ENCODE measurements at places on chromosomes 6 and 20.

DNA sequence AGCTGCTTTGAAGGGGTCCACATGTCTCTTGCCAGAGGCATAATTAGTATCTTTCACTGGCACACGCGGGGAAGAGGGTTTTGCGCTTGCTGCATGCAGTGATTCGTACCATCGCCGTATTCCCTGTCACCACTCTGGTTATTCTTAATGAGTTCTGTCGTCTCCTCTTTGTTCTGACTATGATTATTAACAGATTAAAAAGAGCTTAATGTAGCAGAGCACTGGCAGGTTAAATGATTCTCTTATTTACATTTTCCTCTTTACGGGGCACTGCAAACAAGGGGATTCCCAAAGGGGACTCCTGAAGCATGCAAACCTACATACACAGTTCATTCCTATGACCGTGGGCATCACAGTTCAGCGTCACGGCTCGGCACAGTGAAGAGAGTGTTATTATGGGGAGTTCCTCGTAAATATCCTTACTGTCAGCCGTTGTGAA lies 204.8 kb downstream of the DTNBP1 start:
- no peak for DNase-seq

- DNase-seq, result peak; percentile 26
These were observed 1.1 kb downstream of the AIG1 start for GRCh38 chr6:143061597-143062385.

GRCh38 chr6:35468980-35469750 lies 964 bp downstream of the RPL10A start:
- DNase-seq, result no peak

DNA sequence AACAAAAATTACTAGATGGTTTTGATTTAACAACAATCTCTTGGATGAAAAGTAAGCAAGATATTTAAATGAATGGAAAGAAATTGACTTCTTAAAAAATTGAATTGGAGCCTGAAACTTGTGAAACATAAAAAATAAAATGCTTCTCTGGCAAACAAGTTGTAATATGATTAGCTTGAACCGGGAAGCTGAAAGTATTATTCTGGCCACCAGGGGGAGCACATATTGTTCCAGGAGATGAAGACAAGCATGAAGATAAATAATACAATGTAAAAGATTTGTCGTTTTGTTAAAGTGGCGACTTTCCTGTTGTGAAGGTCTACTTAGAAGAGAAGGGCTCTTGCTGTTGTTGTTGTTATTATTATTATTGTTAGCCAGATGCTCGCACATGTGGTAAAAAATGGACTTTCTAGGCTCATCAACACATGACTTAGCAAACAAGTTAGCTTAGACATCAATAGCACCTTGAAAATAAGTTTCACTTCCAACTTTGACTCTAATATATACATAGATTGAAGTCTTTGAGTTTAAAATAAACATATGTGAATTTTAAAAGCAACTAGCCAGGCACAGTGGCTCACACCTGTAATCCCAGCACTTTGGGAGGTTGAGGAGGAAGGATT lies 14.2 kb downstream of the PAX1 start:
- DNase-seq, result peak; percentile 56

- DNase-seq, result no peak
These were observed 58.2 kb upstream of the VGLL2 start for GRCh38 chr6:117206944-117207687.

GRCh38 chr6:89368107-89368506 lies 15.6 kb upstream of the UBE2J1 start:
- peak; percentile 44 for DNase-seq

DNA sequence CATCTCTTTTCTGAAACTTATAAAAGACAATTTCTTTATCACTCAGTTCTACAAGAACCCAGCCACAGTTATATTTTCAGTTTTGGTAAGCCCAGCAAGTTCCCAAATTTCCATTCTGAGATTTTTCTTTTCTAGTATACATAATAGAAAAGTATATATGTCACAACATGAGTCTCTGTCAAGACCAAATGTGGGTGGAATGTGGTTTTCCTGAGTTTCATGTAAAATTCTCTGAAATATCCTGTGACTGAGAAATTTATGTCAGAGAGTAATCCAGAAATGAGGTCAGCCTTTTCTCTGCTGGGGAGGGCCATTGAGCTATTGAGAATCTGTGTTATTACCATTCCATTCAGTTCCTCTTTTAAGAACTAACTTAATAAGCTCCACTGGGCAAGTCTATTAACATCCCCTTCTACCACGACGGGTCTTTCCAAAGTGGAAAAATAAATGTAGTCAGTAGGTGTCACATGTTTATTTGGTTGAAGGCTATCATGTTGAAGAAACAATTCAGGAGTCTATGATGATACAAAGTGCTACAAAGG lies 100.7 kb upstream of the HMGN3 start:
- no peak for DNase-seq

DNA sequence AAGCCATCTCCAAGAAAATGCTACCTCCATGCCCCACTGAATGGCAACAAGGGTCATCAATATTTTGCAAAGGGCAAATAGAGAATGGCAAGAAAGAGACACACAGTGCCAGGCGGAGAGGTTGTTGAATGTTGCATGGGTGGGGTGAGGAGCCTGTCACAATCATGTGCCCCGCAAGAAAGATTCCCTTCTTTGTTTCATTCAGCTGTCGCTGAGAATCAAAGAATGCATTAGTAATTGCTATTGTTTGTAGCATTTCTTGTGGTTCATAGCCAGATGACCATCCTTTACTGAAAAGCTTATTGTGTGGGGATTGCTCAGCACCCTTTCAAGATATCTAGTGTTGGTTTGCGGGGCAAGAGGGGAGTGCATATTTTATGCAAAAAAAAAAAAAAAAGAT lies 166.5 kb upstream of the QKI start:
- no peak for DNase-seq

DNA sequence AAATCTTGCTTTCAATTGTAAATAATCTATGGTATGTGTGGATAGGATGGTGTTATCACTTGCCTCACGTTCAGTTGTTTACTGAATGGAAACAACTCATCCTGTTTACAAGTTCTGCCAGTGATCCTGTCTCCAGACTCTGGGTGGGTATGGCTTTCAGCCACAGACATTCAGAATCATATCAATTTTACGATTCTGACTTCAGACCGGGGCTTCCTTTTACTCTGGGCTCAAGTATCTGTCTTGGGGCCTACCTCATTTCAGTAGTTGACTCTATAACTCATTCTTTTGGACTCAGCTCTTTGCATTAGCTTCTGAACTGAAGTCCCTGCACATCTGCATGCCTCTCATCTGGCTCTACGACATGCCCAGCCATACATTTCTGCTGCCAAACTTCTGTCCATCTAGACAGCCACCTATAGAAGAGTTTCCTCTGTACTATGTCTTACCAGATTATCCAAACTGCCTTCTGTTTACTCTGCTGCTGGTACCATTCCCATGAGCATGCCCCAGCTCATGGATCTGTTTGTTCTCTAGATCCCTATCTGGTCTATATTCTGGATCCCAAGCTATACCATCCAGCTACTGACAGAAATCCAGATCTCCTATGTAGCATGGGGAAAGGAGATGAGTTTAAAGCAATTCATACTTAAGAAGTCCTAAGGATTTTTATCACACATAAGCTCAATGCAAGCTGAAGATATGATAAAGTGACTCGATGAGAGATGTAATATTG lies 34.3 kb downstream of the FYN start:
- DNase-seq, result no peak

- DNase-seq, result peak; percentile 52
These were observed 503 bp downstream of the PPDPF start for GRCh38 chr20:63520934-63521601.

GRCh38 chr6:49336514-49337131 lies 126.4 kb downstream of the MMUT start:
- no peak for DNase-seq

DNA sequence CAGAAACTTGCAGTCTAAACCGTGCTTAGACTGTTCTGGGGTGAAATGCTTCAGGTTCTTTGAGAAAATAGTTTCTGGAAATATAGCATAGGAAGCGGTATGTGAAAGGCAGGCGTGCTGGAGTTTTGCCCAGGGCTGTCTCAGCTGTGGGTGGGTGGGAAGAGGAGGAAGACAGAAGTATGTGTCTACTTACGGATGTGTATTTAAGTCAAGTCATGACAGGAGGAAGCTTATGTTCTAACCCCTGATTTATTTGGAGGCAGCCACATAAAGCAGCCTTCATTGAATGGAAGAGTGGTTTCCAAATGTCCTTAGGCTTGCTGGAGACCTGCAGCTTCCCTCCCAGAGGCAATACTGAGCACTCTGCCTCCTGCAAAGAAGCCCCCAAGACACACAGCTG lies 345.8 kb upstream of the PRND start:
- peak; percentile 94 for DNase-seq

GRCh38 chr6:15023448-15023847 lies 222.4 kb upstream of the JARID2 start:
- DNase-seq, result no peak

- no peak for DNase-seq
These were observed 616.7 kb downstream of the PHF3 start for GRCh38 chr6:64252256-64252655.

GRCh38 chr20:35561268-35561667 lies 19.4 kb downstream of the ERGIC3 start:
- peak; percentile 26 for DNase-seq

DNA sequence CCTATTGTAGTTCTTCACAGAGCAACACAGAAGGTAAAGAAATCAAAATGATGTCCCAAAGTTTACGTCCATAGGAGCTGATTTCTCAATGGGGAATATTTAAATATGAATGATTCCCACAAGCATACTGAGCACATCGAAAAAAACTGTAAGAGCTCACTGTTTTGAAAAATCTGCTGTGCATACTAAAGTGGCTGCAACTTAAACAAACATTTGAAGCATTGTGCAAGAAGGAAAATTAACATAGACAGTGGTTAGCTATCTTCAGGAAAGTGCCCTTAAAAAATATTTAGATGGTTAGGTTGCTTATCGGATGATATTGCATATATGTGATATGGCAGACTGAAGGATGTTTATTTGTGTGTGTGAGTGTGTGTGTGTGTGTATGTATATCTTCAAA lies 747.6 kb downstream of the RFPL4B start:
- peak; percentile 33 for DNase-seq

DNA sequence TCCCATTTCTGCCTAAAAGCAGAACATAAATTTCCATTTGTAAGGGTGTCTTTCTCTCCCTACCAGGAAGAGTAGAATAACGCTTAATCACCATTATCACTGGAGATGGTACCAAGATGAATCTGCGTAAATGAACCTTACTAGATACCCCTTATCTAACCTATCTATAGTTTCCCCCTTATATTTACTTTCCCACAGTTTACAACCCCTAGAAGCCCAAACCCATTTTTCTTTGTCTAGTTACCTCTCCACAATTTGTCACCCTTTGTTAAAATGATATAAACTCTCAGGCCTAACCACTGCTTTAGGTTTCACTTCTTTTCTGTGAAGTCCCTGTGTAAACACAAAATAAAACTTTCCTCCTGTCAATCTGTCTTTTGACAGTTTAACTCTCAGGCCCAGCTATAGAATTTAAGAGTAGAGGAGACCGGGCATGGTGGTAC lies 45.5 kb downstream of the PCNA start:
- no peak for DNase-seq

GRCh38 chr6:145189836-145190235 lies 545.5 kb downstream of the EPM2A start:
- no peak for DNase-seq

GRCh38 chr6:105364243-105364642 lies 38.6 kb downstream of the PREP start:
- DNase-seq, result no peak

DNA sequence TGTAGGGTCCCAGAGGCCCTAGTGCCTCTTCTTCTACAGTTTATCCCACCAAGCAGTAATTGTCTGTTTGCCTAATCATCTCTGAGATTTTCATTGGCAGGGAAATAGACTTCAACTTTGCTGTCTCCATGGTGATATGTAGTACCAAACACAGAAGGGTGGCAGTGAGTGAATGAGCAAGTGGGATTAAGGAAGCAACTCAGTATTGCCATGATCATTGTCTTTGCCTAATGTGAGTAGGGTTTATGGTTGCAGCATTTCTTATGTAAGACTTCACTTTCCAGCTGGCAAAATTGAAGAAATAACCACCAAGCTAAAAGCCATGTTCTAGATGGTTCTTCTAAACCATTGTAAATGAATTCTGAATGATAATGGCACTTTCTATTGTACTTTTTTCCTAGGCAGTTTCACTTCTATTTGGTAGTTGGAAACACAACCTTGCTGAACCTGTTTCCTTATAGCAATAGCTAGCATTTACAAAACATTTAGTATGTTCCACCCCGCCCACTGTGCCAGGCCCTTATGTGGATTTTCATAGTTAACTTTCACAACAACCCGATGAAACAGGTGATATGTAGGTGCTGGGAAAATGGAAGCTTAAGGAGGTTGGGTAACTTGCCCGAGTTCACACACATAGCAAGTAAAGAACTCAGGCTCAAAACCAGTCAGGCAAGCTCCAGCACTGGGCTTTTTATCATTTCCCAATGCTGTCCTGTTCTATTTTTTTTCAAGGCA lies 32.0 kb downstream of the ZC2HC1B start:
- DNase-seq, result no peak

DNA sequence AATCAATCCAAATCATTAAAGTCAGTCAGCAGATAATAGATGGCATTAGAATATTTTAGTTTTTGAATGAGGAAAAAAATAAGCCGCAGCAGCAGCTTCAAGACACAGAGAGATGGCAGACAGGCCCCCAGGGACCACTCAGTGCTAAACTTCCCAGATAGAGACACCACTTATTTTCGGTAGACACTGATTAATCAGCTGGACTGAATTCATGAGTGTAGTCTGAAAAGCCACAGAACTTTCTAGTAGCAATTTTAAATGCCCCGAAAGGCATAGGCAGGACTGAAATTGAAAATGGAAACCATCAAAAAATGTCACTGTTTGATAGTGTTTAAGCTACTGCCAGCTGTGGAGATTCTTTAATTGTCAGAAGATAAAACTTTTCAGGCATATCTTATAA lies 3.1 kb upstream of the CLDN20 start:
- DNase-seq, result no peak

GRCh38 chr20:62811320-62811719 lies 5.5 kb upstream of the COL9A3 start:
- no peak for DNase-seq

DNA sequence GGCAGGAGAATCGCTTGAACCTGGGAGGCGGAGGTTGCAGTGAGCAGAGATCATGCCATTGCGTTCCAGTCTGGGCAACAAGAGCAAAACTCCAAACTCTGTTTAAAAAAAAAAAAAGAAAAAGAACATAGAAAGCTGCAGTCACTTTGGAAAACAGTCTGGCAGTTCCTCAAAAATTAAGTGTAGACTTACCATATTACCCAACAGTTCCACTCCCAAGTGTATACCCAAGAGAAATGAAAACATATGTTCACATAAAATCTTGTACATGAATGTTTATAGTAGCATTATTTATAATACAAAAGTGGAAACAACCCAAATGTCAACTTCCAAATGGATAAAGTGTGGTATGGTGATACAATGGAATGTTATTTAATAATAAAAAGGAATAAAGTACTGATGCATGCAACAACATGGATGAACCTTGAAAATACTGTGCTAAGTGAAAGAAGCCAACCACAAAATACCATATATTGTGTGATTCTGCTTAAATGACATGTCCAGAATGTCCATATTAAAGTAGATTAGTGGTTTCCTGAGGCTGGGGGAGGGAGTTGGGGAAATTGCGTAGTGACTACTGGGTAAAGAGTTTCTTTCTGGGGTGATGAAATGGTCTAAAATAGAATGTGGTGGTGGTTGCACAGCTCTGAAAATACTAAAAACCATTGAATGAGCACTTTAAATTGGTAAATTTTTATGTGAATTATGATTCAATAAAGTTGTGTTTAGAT lies 62.9 kb downstream of the SUN5 start:
- DNase-seq, result peak; percentile 8

Measured in fibroblast of upper back skin (primary cell).